ENCODE measurements at places on chromosomes 5 and 9.

DNA sequence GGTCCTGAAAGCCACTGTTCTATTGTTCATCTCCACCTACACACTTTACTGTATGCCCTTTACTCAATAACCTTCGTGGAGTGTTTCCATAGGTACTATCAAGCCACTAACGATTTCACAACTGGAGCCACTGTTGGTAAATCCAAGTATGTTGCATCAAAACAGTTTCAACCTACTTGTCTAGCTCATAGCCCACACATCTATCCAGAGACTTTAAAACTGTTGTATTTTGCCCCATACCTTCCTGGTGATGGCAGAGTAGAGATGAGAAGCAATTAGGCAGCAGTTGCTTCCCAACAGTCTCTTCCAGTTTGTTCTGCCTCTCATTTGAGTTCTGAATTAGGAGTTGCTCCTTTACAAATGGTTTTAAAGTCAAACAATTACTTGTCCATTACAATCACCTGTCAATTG is 607 bp downstream of the FAXDC2 start:
- DNase-seq = no peak

DNA sequence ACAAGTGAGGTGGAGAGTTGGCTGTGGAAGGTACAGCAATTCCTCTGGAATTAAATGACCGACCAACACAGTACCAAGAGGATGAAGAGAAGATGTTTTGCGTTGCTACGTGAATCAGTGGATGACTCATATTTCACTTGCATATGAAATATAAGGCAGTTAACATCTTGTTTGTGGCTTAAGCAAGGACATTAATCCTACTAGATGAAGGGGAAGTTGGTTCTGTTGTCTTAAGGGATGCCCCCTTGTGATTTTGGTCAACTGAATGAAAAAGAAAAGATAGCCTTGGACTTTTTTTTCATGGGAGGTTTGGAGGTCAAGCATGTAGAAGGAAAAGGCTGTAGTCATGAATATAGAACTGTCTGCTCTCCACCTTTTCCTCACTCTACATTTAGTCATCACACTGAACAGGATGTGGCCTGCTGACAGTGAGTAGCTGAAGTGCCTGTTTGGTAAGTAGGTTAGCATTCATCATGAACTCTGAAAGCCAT is 33.9 kb downstream of the VLDLR start:
- DNase-seq = peak; percentile 45

- DNase-seq = no peak
These were observed 264.0 kb upstream of the ITGA1 start for GRCh38 chr5:52523701-52524100.

- DNase-seq = no peak
These were observed 17.9 kb downstream of the ITGA1 start for GRCh38 chr5:52805615-52806014.

DNA sequence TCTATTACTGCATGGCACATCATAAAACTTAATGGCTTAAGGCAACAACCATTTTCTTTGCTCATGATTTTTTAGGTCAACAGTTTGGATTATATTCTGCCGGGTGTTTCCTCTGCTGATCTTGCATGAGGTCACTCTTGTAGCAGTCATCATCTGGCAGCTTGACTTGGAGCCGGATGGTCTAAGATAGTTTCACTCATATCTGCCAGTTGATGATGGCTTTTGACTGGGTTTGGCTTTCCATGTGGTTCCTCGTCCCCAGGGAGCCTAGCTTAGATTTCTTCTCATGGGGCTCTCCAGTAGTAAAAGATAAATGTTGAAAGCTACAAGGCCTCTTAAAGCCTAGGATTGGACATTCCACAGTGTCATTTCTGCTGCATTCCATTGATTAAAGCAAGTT is 27.4 kb downstream of the LNPEP start:
- peak; percentile 29 for DNase-seq

- DNase-seq = peak; percentile 83
These were observed 7.9 kb downstream of the CCL21 start for GRCh38 chr9:34701769-34702736.

GRCh38 chr5:1028481-1029281 is 20.1 kb downstream of the NKD2 start:
- DNase-seq = no peak

- DNase-seq = no peak
These were observed 960 bp upstream of the CTNND2 start for GRCh38 chr5:11905206-11905605.

DNA sequence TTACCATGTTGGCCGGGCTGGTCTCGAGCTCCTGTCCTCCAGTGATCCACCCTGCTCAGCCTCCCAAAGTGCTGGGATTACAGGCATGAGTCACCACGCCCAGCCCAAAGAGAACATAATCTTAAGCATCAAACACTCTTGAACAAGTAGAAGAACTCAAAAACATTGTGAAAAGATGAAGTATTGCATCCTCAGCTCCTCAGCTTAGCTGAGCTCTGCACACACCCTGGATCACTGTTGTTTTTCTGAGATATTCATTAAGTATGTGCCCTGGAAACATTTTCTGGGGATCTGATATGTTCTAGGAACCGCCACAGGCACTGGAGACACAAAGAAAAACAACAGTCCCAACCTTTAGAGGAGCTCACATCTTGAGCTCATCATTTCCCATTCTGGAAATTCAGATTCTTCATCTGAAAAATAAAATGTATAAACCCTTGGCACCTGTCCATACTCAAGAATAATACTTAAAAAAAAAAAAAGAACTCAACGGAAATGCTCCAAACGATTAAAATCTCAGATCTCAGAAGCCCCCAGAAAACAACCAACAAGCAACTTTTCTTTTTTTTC is 62.2 kb upstream of the ZNF462 start:
- DNase-seq = no peak

GRCh38 chr5:122413722-122414121 is 101.7 kb downstream of the SNCAIP start:
- DNase-seq = no peak

DNA sequence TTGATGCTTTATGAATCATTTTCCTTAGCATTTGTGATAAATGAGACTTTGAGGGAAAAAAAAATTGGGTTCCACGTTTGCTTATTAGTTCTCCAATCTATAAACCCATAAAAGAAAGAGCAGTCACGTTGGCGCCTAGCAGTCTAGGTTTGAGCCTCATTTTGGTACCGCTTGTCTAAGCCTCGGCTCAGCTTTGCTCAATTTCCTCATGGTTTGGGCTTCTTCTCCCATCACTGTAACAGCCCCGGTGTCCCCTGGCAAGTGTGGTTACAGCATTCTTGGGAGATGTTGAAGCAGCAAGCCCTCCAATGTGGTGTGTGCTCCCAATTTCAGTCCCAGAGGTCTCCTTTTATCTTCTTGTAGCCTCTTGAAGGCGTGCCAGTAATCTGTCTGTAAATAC is 578.4 kb downstream of the CDK5RAP2 start:
- no peak for DNase-seq

GRCh38 chr9:132699956-132700355 is 29.7 kb downstream of the GTF3C4 start:
- no peak for DNase-seq

- no peak for DNase-seq
These were observed 35.5 kb downstream of the VAV2 start for GRCh38 chr9:133956520-133957076.

DNA sequence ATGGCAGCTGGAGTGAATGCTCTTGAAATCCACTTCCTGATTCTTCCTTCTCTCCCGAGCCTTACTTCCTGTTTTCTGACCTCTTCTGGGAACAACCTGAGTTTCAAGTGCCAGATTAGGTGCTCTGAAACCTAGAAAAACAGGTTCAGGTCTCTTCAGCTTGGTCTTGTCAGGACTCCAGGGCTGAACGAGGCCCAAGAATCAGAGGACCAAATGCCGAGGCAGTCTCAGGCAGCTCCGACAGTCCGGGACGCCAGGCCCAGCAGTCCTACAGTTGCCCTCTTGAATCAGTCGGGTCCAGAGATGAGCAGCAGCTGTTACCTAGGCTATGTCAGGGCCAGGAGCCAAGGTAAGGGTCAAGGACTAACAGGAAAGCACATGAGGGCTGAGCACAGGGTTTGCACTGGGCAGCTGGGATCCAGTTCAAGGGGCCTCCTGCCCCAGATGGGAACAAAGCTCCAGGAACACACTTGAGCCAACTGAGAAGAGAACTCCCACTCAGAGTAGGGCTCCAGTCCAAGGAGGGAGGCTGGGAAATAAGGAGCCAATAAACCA is 38.3 kb upstream of the ADRA1B start:
- no peak for DNase-seq

DNA sequence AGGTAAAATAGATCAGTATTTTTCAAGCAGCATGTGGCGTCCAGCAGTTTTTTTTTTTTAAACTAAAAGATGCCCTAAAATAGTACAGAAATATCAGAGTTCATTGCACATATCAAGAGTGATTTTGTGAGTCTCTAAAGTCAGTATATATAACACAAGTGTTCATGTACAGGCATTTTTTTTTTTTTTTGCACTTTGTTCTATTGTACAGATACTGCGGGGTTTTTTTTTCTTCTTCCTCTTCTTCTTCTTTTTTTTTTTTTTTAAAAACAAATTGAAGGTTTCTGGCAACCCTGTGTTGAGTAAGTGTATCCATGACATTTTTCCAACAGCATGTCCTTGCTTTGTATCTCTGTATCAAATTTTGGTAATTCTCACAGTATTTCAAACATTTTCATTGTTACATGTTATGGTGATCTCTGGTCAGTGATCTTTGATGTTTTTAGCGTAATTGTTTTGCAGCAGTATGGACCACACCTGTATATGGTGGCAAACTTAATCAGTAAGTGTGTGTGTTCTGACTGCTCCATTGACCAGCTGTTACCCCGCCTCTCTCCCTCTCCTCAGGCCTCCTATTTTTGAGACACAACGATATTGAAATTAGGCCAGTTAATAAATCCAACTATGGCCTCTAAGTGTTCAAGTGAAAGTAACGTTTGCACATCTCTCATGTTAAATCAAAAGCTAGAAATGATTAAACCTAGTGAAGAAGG is 76.8 kb downstream of the TRIO start:
- no peak for DNase-seq

- DNase-seq = no peak
These were observed 21.6 kb downstream of the AMBP start for GRCh38 chr9:114056527-114056926.

DNA sequence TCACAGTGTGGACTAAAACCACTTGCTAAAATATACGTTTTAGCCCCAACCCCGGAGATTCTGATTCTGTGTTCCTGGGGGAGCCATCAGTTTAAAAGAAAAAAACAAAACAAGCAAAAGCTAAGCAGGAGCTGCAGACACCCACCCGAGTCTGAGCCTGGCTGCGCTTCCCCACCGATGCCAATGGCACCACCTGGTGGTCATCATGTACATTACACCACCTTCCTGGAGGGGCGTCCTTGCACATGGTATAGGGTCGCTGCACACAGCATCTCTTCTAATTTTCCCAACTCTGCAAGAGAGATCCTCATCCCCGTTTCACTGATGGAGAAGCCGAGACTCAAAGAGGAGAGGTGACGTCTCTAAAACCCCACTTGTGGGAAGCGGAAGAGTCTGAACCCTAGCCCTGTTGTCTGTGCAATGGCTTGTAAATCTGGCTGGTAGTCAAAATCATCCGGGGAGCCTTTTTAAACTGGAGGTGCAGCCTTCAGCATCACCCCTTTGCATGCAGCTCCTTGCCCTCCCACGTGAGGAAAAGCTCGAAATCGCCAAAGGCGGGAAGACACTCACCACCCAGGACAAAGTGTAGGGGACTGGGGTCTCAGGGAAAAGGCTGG is 23.1 kb upstream of the CNOT6 start:
- DNase-seq = peak; percentile 62

DNA sequence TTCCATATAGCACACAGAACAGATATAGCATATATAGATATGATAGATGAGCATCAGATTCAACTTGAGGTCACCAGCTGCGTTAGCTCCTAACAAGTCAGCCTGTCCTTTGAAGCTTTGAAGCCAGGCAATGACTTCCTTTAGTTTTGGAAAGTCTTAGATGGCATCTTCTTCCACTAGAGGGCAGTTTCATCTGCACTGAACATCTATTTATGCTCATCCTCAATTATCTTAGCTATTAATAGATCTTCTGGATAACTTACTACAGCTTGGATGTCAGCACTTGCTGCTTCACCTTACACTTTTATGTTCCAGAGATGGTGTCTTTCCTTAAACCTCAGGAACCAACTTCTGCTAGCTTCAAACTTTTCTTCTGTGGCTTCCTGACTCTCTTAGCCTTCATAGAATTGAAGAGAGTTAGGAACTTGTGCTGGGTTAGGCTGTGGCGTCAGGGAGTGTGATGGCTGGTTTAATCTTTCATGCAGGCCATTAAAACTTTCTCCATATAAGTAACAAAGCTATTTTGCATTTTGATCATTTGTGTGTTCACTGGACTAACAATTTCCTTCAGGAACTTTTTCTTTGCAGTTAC is 1401.4 kb downstream of the EFNA5 start:
- no peak for DNase-seq

DNA sequence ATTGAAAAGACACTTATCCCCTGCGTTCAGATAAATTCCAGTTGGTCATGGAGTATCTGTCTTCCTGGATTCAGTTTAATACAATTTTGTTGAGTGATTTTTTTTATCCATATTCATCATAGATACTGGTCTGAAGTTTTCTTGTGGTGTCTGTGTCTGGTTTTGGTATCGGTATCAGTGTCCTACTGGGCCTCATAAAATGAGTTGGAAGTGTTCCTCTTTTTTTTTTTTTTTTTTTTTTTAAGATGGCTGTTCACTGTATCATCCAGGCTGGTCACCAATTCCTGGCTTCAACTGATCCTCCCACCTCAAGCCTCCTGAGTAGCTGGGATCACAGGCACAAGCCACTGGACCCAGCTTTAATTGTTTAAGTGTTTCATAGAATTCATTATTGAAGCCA is 2.9 kb upstream of the CAMSAP1 start:
- DNase-seq = no peak

- no peak for DNase-seq
These were observed 47.1 kb downstream of the BRINP1 start for GRCh38 chr9:119322184-119322583.

DNA sequence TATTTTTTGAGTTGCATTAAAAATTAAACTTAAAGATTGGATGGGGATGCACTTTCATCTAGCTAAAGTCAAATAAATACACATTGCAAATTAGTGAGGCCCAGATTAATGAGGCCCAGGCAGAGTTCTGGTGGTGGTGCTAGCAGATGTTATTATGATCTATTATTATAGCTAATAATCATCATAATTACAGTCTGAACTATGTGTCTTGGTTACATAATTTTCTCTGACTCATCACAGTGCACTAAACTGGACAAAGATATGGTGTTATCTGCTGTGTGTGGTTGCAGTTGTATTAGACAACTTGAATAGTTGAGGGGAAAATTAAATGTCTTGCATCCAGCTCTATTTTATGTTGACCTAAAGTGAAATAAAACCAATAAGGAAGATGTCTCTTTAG is 568.8 kb downstream of the TLR4 start:
- no peak for DNase-seq

DNA sequence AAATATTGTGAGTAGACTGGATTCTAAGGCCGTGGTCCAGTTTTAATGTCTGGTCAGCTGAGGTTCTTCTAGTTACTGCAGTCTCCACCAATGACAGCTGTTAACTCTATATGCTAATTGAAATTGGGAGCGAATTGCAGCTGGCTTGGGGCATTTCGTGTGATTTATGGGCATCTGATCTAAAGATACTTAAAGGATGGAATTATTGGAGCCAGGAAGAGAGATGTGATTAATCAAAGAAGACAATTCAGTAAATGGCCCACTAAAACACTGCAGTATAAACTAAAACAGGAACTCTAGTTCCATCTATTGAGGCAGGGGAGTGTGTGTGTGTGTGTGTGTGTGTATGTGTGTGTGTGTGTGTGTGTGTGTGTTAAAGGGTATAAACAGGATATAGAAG is 157.5 kb upstream of the IQGAP2 start:
- DNase-seq = no peak

GRCh38 chr5:14676320-14676719 is 11.8 kb downstream of the OTULIN start:
- DNase-seq = peak; percentile 26

Data from CD4-positive, alpha-beta T cell treated with Interleukin-10 for 1 hour (primary cell).